ENCODE measurements at places on chromosomes 1 and 21.
A peak's percentile ranks its signal among the peaks of the same experiment; 100 is the strongest.

DNA sequence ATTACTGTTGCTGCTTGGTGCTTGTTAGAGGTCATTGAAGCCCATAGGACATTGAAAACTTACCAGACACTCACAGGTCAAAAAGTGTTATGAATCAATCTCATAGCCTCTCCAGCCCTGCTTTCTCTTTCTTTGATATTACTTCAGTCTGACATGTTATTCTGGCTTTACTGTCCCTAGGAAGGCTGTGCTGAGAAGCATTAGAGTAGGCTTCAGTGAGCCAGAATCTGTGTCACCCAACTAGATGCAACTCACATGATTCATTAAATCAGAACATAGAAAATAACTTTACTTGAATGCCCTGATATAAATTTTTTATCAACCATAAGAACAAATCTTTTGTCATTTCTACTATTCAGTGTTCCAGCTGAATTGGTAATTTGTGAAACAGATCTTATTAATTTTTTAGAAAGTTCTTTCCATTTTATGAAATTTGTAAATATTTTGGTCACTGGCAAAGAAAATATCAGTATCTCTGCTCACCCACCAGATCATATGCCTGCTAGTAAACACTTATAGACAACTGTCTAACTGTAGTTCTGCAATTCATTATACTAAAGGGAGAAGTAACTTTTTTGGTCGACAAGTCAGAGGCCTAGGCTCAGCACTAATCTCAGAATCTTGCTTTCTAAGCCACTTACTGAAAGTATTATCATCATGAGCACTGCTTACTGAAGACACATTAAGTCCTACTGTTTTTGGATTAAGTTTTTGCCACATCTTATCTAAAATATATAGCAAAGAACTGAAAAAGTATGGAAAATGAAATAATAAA is 48.2 kb downstream of the RPAP2 start:
- DNase-seq: no peak

DNA sequence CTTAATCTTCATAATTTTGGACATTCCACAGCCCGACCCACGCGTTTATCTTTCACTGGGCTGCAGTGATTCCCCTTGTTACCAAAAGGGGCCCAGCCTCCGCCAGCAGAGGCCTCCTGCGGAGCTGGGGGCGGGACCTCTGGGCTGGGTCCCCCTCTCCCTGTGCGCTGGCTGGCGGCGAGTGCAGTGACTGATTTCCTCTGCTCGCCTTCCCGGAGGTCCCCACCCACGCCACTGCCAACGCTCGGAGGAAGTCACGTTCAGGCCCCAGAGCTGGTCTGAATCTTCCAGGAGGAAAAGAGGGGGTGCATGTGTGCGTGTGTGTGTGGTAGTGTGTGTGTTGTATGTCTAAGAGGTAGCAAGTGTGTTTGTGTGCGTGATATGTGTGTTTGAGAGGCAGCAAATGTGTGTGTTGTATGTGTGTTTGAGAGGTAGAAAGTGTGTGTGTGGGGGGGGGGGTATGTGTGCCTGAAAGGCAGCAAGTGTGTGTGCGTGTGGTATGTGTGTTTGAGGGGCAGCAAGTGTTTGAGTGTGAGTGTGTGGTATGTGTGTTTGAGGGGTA is 35.0 kb upstream of the JAK1 start:
- DNase-seq: peak; percentile 91

GRCh38 chr1:6832531-6833188 is 47.4 kb downstream of the CAMTA1 start:
- no peak for DNase-seq

GRCh38 chr21:32753818-32754585 is 17.6 kb downstream of the PAXBP1 start:
- DNase-seq: no peak

GRCh38 chr1:162942916-162943559 is 82.1 kb upstream of the CCDC190 start:
- DNase-seq: no peak

- DNase-seq: no peak
Observed at GRCh38 chr1:7219031-7219430, 433.8 kb downstream of the CAMTA1 start.

DNA sequence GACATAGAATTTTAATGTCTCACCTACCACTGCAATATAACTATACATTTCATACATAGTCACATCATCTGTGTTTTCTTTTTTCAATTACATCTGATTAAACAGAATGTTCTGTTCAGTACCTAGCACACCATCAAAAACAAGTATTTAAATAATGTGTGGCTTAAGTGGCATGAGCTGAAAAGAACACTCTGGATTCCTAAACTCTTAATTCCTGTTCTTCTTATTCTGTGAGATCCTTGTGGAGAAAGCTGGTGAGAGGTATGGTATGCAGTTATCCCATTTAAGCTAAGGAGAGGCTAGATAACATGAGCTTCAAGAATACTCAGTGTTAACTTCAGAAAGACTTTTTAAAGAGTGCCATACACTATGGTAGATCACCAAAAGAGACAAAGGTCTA is 5.5 kb downstream of the TP53BP2 start:
- no peak for DNase-seq

DNA sequence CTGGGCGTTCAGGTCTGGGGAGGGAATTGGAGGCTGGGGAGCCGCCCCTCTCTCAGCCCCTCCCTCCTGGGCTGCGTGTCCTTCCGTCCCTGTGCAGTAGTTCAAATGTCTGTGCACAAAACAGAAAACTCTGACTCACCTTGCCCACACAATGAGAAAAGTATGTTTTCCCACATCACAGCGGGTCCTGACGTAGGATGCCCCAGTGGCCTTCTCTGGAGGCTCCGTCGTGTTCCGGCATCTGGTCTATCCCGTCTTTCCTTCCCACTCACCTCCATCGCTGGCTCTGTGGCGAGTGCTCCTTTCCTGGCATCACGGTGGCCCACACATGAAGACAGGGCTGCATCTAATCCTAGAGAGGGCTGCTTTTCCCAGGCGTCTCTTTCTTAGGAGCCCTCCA is 224.0 kb downstream of the KAZN start:
- no peak for DNase-seq

GRCh38 chr1:61692155-61692800 is 32.7 kb downstream of the TM2D1 start:
- DNase-seq: no peak

DNA sequence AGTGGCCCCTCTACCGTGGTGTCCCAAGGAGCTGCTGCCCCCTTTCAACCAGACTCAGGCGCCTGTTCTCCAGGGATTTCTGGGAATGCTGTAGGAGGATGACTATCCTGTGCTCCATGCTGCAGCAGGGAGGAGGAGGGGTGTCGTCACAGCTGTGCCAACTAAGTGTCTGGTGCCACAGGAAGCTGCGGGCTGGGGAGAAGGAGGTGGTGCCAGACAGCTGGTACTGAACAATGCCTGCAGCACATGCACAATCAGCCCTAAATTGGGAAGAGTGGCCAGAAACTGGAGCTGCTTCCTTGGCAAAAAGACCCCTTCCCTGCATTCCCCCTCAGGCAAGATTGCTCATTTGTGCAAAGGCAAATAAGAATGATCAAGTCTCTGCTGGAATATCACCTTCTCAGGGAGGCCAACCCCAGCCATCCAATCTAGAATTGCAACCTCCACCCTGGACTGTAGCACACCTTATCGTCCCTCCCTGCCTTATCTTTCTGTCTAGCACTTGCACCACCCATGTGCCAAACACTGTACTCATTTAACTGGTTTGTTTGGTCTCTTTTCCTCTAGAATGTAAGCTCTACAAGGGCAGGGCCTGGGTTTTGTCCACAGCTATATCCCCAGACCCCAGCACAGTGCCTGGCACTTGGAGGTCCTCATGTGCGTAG is 33.3 kb downstream of the LAMB3 start:
- no peak for DNase-seq

DNA sequence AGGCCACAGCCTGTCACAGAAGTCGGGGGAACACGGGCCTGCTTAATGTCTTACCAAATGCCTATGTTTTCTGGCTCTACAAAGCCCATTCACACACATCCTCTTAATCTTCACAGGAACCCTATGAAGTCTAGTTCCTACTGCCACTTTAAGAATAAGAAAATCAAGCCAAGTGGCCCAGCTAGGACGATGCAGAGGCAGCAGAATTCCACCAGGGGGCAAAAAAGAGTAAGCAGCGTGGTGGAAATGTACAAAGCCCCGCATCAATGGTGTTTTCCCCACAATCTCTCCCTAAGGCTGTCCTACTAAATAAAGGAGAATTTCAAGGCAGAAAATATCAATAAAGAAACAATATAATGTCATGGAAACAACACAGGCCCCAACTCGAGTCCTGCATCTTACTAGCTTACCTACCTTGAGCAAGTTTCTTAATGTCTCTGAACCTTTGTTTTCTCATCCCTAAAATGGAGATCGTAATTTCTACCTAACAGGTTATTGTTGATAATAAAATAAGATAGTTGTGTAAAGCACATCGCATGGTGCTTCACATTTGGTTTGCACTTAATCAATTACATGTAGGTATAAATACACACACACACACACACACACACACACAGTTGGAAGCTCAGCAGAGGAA is 21.4 kb downstream of the SEC16B start:
- DNase-seq: no peak

DNA sequence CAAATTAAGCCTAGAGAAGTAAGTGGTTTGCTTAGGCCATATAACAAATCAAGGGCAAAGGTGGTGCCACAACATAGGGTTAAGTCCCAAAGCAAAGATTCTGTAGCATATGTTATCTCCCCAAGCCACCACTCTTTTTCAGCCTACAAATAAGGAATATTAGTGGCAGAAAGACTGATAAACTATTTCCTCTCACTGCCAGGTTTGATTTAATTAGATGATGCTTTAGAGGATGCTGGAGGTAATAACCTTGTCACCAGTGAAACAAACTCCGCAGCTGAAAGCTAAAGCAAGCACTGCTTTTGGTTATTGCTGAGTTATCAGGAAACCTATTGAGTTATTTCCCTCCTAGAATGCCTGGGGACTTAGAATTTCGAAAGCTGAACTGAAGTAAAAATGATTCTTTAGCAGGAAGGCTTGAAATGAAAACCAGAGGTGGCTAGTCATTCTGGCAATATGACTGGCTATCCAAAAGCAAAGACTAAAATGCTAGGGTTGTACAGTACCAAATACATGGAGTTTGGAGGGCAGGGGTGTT is 145.2 kb downstream of the SYT2 start:
- DNase-seq: no peak

DNA sequence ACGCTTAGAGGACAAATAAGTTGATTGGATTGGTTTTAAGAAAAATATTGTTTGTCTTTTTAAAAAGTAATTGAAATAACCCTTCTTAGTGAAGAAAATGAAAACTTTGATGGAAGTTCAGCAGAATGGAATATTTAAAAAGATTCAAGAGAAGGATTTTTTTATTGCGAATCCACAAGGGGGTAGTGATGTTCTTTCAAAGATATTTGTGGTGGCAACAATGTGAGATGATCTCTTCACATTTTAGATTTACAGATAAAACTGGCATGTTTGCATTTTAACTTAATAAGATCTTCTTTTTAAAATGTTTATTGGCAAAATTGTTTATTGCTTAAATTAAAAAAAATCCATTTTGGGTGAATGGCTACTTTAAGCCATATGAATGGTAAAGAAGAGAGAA is 8.9 kb downstream of the CAMTA1 start:
- no peak for DNase-seq

GRCh38 chr1:242017580-242018233 is 18.8 kb upstream of the MAP1LC3C start:
- peak; percentile 73 for DNase-seq

- no peak for DNase-seq
Observed at GRCh38 chr21:36423771-36424433, 38.7 kb downstream of the CHAF1B start.

DNA sequence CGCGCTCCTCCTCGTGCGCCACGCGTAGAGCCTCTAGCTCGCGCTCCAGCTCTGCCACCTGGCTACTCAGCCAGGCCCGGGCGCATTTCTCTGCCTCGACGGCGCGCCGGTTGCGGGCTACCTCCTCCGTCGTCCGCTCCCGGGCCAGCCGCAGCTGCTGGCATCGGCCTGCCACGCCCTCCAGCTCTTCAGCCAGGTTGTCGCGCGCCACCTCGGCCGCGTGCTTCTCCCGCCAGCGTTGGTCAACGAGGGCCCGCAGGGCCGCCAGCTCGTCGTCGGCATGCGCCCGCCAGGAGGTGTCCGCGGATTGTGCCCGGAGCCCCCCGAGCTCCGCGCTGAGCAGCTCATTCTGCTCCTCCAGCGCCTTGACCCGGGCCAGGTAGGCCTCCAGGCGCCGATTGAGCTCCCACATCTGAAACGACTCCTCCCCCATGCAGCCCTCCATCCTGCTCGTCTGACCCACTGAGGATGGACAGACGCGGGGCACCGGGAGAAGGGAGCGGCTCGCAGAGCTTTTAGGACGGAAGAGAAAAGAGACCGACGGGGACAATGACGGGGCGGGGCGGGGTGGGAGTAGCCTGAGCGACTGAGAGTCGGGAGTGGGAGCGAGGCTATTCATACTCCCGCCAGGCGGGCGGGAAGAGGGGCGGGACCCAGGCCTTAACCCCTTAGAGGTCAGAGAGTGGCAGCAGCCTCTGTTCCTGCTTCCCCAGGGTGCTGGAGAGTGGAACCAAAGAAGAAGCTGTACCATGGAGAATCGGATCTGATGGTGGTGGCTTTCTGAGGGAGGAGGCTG is at the start of gene NES:
TSS of gene NES (minus strand) at position 588 of the 796 bp plus-strand sequence. CDS start at position 445, 143 bp downstream.
- no peak for DNase-seq

DNA sequence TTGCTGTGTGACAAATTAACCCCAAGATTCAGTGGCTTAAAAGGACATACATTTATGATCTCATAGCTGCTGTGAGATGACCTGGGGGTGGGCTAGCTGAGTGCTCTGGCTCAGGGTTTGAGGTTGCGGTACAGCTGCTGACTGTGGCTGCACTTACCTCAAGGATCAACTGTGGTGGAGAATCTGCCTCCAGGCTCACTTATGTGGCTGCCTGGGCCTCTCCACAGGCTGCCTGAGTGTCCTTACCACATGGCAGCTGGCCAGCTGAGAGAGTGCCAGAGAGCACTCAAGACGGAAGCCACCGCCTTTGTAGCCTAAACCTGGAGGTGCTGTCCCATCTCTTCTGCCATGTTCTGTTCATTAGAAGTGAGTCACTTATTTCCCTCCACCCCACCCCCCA is 5.7 kb downstream of the LRRC71 start:
- no peak for DNase-seq

DNA sequence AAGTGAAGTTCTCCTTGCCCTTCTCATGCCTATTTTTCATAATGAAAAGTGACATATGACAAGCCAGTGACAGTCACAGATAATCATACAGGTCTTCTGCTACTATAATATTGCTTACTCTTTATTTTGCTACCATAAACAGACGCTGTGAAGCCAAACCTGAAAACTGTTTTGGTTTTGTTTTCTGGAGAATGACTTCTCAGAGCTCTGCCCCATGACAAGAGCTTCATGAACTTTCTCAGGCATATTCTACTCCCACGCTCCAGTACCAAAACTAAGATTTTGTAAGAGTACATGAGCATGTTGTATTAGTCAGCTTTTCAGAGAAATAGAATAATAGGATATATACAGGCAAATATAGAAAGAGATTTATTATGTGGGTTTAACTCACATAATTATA is 64.3 kb upstream of the VTCN1 start:
- no peak for DNase-seq

- peak; percentile 92 for DNase-seq
Observed at GRCh38 chr1:153626904-153627714, at the start of gene S100A13. Gene S100A13 (minus strand): TSS chr1:153627505. CDS start chr1:153626472, 1,033 bp downstream.

Measured in suprapubic skin (tissue), 4 donors.